DMS79 treated with DMSO at 0.1 percent for 48 hours (cell line): ENCODE measurements at places on chromosomes 4 and X.
A peak's percentile ranks its signal among the peaks of the same experiment; 100 is the strongest.

DNA sequence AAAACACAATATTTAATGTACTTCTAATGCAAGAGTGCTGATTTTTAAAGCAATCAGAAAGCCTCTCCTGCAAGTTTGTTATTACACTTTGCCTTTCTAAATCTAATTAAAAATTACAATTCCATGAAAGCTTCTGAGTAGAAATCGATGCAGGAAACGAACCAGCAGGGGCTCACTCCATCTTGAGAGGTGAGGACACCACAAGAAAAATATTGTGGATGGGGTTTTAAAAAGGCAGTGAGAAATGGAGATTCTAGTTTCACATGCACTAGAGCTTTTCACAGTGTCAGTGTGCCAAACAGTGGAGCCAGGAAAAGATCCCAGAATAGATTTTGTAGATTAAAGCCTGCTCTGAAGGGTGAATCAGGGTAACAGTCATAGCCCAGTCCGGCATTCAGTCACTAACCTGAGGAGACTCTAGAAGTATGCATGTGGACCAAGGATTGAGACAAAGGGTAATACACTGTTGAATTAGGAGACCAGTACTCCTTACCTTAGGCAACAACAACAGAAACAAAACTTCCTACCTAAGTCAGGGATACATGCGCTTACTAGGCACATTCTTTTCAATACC is 362.3 kb downstream of the NAF1 start:
- no peak for DNase-seq

- DNase-seq = no peak
Observed at GRCh38 chrX:96752781-96753180, 68.1 kb downstream of the DIAPH2 start.

DNA sequence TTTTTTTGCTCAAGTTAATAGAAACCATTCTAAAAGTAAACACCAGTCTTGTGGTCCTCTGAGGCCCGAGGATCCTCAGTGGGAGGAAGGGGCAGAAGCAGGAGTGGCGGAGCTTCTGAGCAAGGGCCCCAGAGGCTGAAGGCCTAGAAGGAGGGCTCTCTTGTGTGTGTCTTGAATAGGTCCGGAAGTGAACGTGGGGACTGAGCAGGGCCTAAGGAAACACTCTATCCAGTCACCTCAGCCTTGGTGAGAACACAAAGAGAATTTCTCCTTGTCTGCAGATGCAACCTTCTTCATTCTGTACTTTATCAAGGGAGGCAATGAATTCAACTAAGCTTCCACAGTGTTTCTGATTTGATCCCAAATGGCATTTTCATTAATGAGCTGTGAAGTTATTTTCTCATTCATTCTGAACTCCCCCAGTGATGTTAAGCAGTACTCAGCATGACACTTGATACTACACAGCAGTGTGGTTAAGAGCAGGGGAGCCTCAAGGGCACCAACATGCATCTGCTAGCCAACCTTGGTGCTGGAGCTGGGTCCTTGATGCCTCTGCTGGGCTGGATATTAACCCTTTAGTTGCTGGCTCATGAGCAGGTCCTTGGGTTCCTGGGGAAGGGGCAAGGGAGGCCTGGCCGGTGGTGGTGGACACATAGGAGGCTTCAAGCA is 64.7 kb downstream of the RBM47 start:
- DNase-seq = peak; percentile 67

- no peak for DNase-seq
Observed at GRCh38 chrX:154735695-154736393, 15.0 kb downstream of the GAB3 start.

DNA sequence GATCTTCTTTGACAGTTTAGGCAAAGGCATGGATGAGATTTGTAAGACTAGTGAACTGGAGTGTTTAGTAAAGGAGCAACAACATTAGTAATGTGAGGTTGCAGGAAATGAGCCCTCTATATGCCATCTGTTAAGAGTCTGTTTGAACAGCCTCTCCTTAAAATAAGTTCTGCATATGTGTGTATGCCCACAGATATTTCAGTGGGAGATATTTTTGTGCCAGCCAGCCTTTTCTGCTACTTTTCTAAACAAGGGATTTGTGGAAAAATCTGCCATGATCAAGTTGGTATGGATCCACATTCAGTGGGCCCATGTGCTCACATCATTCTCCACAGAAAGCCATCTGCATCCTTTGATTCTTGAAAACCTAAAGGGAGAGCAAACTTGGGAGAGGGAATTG is 237.7 kb downstream of the OPHN1 start:
- DNase-seq = no peak

DNA sequence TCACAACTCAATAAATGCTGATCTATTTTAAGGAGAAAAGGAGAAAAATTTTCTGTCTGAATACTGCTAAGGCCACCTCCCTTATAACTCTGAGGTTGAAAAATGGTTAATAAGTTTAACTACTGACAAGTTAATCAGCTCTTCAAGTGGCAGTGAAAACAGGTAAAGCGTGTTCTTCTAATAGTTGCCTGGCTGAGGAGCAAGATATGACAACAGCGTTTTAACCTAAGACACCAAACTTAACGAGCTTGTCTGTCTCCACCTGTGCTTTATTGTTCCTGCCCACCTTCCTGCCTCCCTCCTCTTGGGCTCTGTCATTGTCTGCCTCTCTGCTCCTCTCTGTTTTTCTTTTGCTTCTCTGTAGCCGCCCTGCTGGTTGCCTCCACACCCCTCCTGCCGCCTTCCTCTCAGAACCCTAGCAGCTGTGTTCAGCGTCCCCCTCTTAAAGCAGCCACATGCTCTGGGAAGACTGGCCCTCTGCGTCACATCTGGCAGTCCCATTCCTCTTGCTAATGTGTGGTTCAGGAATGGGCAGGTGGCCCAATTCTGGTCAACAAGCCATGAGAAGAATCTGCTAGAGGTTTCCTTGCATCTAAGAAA is 4.3 kb upstream of the TSPAN5 start:
- no peak for DNase-seq

- peak; percentile 10 for DNase-seq
Observed at GRCh38 chrX:9573282-9574106, 108.6 kb downstream of the TBL1X start.

GRCh38 chr4:159413306-159413943 is 310.5 kb downstream of the RAPGEF2 start:
- no peak for DNase-seq
